EH (cell line): ENCODE measurements at places on chromosomes 3 and 15.

GRCh38 chr3:127613406-127613805, 15.2 kb downstream of the MCM2 start:
- peak; percentile 41 for DNase-seq

GRCh38 chr15:98537516-98538060, 110.8 kb upstream of the IGF1R start:
- no peak for DNase-seq

DNA sequence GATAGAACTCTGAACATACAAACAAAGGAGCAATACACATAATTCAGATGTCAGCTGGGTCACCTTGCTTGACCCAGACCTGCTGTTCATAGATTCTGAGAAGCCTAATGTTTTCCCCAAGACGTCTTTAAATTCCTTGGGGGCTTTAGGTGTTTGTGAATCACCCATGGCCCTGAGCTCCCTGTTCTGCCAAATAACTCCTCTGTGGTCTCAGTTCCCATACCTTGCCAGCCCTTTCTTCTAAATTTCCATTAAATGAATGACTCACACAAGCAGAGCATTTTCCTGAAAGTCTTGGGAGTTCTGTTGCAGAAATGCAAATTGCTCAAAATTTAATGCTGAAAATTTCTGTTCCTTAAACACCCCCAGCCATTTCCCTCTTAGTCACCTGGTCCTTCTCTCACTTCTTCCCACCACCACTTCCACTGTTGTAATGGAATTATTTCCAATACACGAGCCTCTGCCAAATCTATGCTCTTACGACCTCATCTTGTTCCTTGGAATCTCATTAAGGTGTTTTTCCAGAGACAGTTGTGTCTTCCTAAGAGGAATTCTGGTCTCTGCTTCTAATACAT, 33.4 kb upstream of the PSMD6 start:
- DNase-seq: peak; percentile 64

DNA sequence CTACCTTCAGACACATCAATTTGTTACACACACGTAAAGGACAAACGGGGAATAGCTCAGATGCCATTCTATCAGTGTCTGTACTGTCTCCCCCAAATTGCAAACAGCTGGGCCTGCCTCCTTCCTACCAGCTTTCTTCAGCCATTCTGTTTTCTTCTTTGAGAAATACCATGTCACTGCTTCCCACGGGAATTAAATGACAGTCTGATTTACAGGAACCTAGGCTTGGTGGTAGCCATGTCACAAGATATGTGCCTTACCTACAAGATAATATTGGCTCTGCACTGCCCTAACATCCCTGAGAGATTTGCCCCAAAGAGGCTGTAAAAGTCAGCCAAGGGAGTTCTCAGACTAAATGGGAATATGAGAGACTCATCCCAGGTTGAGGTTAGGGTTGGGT, 308.3 kb downstream of the LRTM1 start:
- no peak for DNase-seq

- no peak for DNase-seq
Measured at GRCh38 chr3:127736801-127737539, 64.2 kb downstream of the ABTB1 start.

GRCh38 chr3:18648868-18649462, 223.8 kb upstream of the SATB1 start:
- DNase-seq: no peak

- DNase-seq: no peak
Measured at GRCh38 chr15:43974852-43975251, 148.1 kb downstream of the WDR76 start.

- DNase-seq: no peak
Measured at GRCh38 chr3:137075020-137075419, 117.2 kb downstream of the IL20RB start.

GRCh38 chr15:89358435-89358754, 23.8 kb upstream of the POLG start:
- no peak for DNase-seq

- DNase-seq: peak; percentile 54
Measured at GRCh38 chr3:159418571-159419526, 569.8 kb upstream of the IL12A start.

- DNase-seq: no peak
Measured at GRCh38 chr15:100049936-100050876, 291.6 kb downstream of the ADAMTS17 start.

DNA sequence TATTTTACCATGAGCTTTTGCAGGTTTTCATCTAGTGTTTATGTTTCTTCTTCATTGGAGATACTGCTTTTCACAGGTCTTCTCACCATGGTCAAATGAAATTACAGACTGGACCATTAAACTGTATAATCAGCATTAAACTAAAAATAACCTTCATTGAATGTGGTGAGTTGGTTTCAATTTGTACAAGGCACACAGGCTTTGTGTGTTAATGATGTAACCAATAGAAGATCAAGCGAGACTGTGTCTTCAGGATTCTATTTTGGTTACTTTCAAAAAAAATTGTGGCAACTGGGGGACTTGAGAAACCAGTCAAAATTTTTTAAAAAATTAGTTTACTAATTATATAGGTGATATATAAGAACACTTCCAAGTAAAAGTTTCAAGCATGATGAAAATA, 54.3 kb upstream of the GCSAM start:
- DNase-seq: no peak

- no peak for DNase-seq
Measured at GRCh38 chr3:134567605-134568004, 81.7 kb downstream of the CEP63 start.

GRCh38 chr3:118077332-118077731, 957.3 kb downstream of the IGSF11 start:
- no peak for DNase-seq

- DNase-seq: no peak
Measured at GRCh38 chr3:188440340-188440972, 286.5 kb downstream of the LPP start.

GRCh38 chr15:32704395-32704981, 13.3 kb upstream of the GREM1 start:
- DNase-seq: peak; percentile 94

DNA sequence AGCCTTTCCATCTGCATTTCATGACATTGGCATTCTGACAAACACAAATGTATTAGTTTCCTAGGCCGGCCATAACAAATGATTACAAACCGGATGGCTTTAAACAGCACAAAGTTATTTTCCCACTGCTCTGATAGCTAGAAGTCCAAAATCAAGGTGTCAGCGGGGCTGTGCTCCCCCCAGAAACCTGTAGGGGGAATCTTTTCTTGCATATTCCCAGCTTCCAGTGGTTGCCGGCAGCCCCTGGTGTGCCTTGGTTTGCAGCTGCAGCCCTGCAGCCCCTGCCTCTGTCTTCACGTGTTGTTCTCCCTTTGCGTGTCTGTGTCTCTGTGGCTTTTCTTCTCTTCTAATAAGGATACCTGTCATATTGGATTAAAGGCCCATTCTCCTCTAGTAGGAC, 79.0 kb upstream of the CDV3 start:
- DNase-seq: peak; percentile 25

DNA sequence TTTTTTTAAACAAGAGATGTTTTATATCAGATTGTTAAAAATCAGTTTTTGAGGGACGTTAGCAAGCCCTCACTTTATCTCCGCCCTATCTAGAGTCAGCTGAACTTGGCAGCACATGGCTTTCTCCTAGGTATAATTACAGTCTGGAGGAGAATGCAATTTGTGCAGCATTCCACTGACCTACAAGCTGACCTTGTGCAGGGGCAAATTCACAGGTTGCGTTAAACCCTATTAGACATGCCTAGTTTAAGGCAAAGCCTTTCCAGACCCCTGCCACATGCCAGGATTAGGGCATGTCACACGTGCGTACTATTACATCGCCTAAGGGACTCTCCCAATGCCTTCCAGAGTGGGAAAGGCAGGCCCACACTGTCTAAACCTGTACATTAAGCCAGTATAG, 224.0 kb downstream of the GREM1 start:
- no peak for DNase-seq

GRCh38 chr3:140303875-140304274, 368.9 kb downstream of the CLSTN2 start:
- DNase-seq: no peak

DNA sequence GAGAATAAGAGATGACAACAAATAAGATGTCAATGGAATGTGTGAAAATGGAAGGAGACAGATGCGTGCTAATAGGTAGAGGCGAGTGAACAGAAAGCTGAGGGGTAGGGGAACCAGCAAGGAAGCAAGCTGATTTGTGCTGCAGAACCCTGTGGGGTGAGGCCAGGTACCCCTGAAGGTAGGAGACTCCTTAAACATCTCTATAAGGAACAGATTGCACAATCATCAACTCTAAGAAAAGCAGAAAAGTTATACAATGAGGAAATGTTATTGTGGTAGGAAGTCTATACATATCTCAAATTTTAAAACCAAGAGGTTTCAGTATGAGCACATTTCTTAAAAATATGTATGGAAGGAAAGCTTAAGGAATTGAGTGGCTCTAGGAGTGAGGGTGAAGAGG, 315.0 kb upstream of the TPM1 start:
- no peak for DNase-seq

DNA sequence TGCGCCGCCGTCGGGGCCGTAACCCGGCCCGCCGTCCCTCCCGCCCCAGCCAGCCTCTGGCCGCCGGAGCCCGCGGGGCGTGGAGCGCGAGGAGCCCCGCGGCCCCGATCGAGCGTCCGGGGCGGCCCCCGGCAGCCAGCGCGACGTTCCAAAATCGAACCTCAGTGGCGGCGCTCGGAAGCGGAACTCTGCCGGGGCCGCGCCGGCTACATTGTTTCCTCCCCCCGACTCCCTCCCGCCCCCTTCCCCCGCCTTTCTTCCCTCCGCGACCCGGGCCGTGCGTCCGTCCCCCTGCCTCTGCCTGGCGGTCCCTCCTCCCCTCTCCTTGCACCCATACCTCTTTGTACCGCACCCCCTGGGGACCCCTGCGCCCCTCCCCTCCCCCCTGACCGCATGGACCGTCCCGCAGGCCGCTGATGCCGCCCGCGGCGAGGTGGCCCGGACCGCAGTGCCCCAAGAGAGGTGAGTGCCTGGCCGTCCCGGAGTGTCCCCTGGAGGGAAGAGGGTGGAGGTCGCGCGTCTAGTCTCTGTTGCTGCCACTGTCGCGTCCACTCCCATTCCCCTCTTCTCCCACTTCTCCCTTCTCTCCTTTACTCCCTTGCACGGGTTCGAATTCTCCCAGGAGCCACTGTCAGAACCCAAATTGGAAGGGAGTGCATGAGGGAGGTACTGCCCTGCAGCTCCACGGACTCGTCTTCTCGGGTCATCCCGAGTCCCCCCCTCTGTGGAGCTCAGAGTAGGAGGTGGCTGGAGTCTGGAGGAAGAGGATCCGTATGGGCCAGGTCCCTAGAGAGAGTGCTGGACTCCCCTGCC, 585 bp downstream of the CSK start:
- DNase-seq: peak; percentile 40

DNA sequence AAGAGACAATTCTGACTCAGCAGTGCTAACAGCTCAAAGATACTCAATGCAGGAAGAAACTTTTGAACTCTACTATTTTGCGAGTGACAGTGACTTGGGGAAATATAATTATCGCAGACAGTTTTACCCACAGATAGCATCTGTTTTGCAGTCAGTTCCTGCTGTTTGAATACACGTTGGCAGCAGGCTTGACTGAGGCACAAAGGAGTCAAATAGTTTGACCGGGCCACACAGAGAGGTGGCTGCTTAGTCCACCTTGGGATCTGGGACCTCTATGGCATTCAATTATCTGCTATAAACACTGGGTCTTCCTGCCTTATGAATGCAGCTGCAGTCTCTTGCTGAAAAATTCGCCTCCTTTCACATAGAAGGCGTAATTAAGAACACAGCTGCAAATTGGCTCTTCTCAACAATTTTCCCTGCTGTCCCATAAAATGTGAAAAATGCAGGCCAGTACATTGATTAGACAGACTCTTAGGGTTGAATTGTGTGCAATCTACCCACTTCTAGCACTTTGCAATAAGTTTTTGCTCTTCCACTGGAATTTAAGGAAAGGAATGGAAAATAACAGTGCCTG, 56.5 kb downstream of the OTOL1 start:
- no peak for DNase-seq

DNA sequence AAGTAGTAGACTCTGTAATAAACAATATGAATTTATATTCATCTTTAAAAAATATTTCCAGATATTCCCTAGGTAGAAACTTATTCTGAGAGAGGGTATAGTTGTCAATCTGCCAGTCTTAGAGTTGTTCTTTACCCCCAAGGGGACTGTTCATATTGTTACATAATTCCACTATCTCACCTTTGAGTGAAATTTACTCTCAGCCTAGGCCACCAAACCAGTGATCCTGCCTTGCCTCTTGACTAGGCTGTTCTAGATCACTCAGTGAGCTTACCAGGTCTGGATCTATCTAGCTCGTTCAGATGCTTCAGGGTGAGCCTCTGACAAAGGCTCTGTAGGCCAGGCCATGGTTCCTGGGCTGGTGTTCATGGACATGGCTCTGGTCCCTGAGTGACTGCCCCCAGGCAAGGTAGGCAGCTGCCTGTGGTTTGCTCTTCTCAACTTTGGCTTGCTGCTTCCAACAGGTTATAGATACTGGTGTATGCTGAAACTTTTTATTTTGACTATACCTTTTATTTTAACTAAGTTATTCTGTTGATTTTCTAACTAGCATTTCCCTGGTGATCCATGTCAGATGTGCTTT, 27.6 kb downstream of the ZNF592 start:
- peak; percentile 12 for DNase-seq

DNA sequence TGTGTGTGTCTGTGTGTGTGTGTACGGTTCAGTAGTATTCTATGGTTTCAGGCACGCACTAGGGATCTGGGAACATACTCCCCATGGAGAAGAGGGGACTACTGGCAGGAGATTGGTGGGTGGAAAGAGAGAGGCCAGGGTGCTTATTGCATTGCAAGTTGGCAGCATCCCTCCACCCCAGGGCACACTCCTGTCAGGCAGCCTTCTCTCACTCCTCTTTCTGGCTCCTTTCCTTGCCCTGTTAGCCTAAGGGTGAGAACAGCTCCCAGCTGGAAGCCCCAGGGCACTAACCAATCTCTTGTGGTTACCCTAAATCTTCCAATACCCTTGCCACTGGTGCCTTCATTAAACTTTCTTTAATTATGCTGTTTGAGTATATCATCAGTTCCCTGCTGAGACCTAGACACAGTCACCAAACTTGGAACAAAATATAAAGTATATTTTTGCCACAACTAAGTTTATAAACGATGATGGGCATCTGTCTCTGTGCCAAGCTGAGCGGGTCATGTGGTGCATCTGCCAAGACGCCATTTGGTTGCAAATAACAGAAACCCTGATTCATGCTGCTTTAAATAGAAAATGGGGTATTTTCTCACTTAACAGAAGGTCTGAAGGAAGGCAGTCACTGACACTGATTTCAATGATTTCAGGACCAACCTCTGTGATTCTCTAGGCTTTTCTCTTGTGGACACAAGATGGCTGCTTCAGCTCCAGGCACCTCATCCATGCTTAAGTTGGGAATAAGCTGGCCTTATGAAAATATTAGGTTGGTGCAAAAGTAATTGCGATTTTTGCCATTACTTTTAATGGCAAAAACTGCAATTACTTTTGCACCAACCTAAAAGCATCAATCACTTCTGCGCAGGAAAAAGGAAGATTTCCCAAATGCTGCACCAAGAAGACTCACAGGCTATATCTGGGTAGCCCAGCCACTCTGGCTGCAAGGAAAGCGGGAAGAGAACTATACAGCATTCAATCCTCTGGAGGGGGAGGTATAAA, 476.9 kb upstream of the PROK2 start:
- DNase-seq: peak; percentile 21

DNA sequence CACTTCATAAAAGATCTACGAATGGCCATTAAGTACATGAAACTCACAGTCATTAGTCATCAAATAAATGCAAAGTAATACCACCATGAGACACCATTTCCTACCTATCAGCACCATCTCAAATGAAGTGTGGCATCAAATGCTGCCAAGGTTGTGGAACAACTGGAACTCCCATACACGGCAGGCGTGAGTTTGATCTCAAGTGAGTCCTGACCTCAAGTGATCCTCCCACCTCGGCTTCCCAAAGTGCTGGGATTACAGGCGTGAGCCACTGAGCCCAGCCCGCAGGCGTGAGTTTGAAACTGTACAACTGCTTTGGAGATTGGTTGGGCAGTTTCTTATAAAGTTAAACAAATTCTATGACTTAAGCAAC, 28.8 kb upstream of the HDAC11 start:
- DNase-seq: no peak
